HFF-Myc (cell line): ENCODE measurements at places on chromosomes 11 and 22.

DNA sequence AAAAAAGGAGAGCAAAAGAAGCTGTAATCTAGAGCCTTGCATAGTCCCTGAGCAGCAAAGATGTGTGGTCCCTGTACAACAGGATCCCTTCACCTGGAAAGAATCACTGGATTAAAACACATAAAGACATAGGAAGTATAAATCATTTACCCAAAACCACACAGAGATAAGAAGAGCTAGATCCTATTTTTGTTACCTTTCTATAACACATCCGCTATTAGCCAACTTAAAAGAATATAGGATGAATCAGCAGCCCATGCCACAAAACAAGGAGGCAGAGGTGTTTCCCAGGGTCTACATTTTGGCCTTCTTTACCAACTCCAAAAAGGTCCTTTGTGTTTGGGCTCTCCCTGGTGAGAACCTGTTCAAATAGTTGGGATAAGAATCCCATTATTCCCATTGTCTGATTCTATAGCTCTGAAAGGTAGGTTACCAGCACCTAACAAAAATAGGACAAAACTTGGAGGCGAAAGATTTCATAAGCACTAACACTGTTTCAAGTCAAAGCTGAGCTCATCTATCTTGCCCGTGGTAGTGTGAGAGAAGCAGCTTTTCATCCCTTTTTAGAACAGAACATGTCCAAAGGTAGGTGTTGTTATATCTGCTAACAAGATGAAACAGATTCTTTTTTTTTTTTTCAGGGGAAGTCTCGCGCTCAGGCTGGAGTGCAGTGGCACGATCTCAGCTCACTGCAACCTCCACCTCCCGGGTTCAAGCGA is 26.8 kb downstream of the PAK1 start:
- DNase-seq: no peak

GRCh38 chr11:23079382-23079813 is 219.1 kb upstream of the CCDC179 start:
- DNase-seq: peak; percentile 32

GRCh38 chr11:29452146-29452545 is 564.7 kb downstream of the KCNA4 start:
- no peak for DNase-seq

- DNase-seq: no peak
Observed at GRCh38 chr11:80024119-80024518, 583.3 kb upstream of the TENM4 start.

DNA sequence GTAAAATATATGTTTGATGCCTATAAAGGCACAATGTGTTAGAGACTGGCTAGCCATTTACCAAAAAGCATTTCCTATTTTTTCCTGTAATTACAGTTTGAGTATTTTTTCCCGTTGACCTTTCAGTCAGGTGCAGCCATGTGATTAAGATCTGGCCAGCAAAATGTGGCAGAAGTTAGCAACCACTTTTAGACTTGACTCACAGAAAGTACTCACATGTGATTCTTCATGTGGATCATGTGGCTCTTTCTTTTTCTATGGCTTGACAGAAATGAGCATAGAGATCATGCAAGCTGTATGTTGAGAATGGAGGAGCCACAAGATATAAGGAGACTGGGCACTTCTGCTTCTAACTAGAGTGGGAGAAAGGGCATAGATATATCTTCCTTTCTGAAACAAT is 27.3 kb upstream of the RAB38 start:
- no peak for DNase-seq

DNA sequence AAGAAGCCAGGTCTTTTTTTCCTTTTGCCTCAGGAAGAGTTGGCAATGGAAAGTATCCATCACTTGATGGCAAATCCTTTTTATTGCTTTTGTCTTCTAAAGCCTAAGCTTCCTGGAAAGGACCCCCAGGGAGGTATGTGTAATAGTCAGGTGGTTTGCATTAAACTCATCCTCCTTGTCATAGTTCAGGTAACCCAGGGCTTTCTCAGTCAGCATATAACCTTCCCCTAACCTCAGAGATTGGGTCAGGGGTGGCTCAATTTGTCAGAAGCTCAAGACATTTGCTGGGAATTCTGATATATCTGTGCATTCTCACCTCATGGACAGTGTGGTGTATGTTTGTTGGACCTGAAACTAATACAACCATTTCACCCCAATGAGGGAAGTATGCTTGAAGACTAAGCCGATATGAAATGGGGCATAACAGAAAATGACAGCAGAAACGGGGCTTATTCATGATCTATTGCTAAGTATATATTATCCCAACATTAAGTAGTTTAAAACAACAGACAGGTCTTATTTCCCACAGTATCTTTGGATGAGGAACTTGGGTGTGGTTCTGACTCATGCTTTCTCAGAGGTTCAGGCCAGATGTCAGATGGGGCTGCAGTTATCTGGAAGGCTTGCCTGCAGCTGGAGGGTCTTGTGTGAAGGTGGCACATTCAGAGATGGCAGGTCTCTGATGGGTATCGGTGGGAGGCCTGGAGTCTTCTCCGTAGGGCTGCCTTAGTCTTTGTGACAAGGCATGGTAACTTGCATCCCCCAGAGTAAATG is 135.8 kb upstream of the SPON1 start:
- DNase-seq: no peak

GRCh38 chr11:93838967-93839366 is 11.5 kb downstream of the VSTM5 start:
- DNase-seq: no peak
